NCI-H2081 treated with DMSO at 0.1 percent for 48 hours (cell line): ENCODE measurements at places on chromosomes 2 and 18.

- DNase-seq: no peak
Measured at GRCh38 chr18:22332590-22332989, 85.1 kb downstream of the CTAGE1 start.

DNA sequence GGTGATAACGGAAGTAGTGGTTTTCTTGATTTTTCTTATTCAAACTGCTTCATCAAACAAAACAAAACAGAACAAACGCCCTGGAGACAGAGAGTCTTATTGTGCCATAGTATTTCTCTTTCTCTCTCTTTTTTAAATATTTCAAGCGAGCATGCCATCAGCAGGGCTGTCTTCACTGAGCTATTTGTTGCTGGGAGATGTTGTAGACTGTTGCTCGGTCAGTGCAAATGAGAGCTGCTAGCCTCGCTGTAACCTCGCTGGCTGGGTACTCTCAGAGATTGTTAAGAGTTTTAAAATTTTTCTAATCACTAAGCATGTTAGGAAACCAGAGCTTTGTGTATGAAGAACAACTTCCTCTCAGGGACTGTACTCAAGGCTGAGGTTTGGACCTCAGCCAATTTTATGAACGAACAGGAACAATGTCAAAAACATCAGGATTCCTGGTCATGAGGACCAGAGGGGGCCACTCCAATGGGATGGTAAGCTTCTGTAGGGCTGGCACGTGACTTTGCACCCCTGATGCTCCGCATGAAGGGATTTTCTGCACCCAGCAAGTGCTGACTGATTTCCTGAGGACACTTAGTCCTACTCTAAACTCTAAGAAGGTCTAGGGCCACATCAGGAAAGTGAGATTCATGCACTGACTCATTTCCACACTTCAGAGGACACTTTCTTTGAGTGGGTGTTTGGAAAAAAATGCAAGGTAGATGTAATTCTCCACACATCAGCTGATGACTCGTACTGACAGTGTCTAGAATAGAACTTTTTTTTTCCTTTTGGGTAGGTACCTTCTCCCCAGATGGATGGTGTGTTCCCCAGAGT lies 59.8 kb upstream of the IL1R1 start:
- DNase-seq: no peak

DNA sequence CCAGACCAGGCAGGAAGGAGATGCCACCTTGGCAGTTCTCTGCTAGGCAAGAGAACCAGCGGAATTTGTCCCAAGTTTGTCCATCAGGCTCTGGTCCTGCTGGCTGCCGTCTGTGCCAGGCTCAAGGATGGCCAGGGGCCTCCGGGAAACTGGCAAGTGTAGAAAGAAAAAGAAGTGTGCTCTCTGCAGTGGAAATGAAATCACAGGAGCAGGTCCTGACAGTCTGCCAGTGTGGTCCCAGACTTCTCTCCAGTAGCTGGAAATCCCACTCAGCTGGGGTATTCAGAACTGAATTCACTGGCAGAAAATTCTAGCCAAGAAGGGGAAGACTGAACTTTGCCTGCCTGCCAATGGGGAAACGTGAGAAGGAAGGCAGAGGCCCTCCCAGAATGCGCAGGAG lies 91.0 kb downstream of the STPG4 start:
- DNase-seq: no peak

DNA sequence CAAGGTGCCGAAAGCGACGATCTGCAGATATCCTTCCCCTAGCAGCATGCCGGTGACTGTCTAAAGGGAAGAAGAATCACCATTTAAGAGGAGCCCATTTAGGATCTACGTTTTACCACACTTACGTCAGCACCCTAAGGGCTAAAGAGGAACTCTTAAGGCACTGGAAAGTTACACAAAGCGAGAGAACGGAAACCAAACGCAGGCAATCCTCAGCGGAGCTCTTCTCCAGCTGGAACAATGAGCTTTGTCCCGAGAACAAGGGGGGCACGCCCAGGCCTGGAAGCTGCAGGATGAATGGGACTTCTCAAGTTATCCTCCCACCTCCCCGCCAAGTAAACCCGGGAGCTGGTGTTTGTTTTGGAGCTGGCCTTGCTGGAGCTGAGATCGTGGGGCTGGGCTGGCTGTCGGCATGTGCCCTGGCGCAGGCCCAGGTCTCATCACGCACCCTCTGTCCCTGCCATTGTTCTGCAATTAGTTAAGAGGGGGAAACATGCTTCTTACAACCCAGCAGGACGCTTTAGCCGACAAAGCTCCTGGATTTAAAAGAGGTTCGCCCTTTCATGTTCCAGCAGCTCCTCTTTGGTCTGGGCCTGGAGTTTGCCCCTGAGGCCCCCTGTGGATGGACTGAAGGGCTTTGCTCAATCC lies 36.4 kb downstream of the PXDN start:
- DNase-seq: peak; percentile 31

DNA sequence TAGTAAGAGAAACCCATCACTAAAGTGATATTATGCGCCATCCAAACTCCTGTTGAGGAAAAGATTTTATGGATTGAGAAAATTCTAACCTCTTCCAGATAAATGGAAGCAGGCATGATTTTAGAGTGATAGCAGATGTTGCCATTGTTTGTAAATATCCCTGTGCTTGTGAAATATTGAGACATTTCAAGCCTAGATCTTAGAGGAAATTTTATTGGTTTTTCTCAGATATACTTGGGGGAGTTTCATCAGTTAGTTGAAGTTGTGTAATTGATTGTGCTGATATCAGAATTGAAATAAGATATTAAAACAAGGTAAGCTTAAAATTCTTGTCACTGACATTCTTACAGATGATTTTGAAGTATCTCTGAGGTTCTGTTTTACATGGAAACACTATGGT lies 390.9 kb upstream of the FANCL start:
- no peak for DNase-seq

- no peak for DNase-seq
Measured at GRCh38 chr2:178194600-178195389, 483 bp downstream of the OSBPL6 start.

DNA sequence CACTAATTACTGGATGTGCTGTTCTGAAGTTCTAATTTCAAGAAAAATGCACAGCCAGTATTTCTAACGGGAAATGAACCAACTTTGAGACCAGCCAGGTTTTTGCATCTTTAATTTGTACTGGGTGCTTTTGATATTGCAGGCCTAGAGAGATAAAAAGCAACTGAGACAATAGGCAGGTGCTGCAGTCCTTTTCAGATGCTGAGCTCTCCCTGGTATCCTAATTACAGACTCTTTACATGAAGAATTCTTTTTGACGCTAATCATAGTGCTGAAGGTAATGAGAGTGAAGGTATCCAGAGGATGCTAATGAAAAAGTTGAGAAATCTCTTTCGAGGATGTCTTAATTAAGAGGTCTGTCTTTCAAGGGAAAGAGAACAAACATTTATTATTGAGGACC lies 85.1 kb downstream of the SERPINB8 start:
- DNase-seq: no peak

DNA sequence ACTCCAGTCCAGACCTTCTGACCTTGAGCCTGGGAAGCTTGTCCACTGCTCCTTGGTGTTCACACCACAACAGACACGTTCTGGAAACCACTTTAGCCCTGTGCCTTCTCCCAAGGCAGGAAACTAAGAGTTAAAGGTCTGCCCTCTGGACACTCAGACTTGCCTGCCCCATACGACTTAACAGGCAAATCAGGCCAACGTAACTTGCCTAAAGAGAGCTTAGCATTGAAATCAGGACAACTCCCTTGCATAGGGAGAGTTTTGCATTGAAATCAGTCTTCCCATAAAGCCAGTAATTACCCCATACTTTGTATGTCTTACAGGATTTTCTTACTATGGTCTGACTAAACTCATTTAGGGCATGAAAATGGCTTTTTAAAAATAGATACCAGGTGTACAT lies 18.5 kb downstream of the NFE2L2 start:
- DNase-seq: no peak

DNA sequence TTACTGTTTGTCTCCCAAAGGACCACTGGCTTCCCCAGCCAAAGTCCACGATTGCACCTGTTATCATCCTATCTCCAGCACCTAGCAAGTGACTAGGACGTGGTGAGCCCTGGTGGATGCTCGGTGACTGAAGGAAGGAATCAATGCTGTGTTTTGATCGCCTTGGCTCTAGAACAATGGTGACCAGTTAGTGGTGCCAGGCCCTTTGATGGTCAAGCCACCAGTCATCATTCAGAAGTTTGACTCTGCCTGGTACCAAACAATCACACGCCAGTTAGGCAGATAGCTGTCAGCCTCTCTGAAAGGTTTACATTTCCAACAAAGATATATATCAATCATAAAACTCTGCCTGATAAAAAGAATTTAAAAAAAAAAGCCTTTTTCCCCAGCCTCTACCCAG lies 244.1 kb downstream of the SH3BP4 start:
- DNase-seq: no peak

DNA sequence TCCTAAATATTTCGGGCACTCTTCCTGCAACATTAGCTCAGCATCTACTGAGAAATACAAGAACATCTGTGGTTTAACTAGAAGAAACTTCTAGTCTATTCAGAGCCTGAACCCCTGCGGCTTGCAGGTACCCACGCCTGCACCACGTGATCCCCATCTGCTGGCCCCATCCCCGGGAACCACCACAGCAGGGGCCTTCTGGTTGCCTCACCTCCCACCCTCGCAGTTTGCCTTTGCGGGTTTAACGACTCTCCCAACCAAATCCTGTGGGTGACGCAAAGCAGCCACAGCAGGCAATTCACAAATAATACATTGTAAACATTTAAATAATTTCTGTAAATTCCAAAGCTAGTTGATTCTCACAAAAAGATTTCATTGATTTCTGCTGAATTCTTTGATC lies 90.2 kb upstream of the TMEM18 start:
- DNase-seq: no peak

DNA sequence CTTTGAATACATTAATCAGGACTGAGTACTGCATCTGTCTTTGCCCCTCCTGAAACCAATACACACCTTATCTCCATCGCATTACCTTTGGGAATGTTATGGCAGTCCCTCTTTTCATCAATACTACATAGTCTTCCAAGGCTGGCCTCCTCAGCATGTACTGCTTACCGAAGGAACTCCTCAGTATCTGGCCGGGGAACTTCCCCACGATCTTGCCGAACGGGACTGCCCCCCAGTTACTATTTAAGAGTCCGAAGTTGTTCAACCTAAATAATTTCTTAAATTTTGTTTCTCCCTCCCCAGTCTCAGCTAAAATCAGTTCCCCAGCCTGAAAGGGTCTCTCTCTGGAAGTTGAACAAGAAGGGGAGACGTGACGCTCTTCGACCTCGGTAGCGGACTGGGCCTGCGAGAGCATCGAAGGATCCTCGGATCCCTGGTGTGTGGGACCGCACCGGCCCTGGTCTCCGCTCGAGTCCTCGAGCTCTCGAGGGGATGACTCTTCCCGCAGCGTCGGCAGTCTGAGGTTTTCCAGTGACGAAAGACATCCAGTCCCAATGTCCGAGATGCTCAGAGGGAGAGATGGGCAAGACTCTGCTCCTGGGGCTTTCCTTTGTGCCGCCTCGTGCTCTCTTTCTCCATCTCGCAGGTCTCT lies 489 bp downstream of the TRMT61B start:
- DNase-seq: no peak

GRCh38 chr18:816869-817268 lies 4.8 kb upstream of the YES1 start:
- DNase-seq: no peak

- DNase-seq: no peak
Measured at GRCh38 chr18:24055878-24056277, 41.3 kb downstream of the TTC39C start.

GRCh38 chr2:238713198-238713826 lies 134.6 kb upstream of the TWIST2 start:
- DNase-seq: no peak

DNA sequence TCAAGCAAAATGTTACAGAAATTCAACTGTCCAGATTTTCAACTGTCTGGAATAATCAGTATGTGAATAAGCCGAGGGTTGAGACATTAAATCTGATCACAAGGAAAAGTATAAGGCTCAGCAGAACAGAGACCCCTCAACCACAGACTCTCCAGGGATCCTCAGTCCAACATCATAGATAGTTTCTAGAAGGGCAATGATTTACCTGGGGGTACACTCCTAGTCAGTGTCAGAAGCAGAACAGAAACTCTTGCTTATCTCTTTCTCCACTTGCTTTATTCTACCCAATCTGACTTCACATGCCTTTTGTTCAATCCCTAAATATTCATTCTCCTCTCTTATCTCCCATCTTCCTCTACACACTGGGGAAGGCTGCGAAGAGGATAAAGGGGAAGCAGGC lies 36.4 kb downstream of the ICOS start:
- DNase-seq: no peak

- DNase-seq: no peak
Measured at GRCh38 chr18:582465-582864, 2.3 kb downstream of the CETN1 start.

- no peak for DNase-seq
Measured at GRCh38 chr2:100352521-100352920, 30.2 kb upstream of the LONRF2 start.

DNA sequence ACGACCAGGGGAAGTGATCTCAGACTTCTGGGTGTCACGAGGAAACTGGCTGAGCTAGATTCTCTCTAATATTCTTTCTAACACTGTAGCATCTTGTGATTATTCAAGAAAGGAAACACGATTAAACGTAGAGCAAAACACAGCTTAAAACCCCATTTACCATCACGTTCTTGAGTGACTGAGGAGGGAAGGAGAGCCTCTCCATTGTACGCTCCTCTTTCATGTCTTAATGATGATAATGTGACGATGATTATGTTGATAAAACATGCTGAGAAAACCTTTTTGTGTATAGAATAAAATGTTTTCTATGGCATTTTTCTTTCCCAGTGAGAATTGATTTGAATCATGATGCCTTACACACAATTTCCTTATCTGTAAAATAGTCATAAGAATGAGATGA lies 705.6 kb upstream of the ID2 start:
- DNase-seq: no peak

- no peak for DNase-seq
Measured at GRCh38 chr2:64453770-64454385, at the start of gene LGALSL. Gene LGALSL, plus strand, starts transcription at chr2:64454162. Its CDS starts 384 bp downstream, at chr2:64454546.

- DNase-seq: no peak
Measured at GRCh38 chr2:197208024-197208423, 102.6 kb downstream of the ANKRD44 start.

DNA sequence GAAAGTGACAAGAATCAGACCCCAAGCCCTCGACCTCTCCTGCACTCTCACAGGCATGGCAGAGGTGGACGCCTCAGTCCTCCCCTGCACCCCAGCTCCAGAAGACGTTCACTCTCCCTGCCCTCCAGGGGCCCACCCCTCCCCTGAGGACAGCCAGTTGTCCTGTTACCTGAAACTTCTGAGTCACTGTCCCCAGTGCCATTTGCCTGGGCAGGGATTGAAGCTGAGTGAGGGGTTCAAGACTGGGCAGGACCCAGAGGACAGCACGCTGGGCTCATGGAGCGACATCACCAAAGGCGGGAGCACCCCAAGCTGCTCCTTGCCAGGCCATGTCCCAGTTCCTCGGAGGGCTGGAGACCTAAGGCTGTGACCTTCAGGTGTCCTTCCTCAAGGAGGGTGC lies 34.2 kb upstream of the COL6A3 start:
- DNase-seq: no peak

DNA sequence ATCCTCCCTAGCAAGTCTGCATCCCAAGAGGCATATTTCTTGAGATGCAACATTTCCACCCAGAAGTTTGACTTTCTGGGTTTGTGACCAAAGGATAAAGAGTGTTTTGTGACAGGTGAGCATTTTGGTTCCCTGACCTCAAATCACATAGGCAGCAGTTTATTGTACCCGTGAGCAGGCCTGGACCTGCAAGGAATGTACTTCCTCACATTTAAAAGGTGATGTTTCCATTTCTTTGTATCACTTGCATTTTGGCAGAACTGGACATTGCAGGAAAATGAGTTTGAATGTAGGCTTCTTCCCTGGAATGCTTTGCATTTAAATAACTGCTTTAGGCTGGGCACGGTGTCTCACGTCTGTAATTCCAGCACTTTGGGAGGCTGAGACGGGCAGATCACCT lies 160.7 kb downstream of the ALPK2 start:
- no peak for DNase-seq
